HS-5 (cell line): ENCODE measurements at places on chromosomes 4 and X.

- no peak for DNase-seq
These were observed 93.4 kb downstream of the REPS2 start for GRCh38 chrX:17039826-17040225.

- DNase-seq: no peak
These were observed 233.6 kb upstream of the RPS6KA3 start for GRCh38 chrX:20500171-20500865.

DNA sequence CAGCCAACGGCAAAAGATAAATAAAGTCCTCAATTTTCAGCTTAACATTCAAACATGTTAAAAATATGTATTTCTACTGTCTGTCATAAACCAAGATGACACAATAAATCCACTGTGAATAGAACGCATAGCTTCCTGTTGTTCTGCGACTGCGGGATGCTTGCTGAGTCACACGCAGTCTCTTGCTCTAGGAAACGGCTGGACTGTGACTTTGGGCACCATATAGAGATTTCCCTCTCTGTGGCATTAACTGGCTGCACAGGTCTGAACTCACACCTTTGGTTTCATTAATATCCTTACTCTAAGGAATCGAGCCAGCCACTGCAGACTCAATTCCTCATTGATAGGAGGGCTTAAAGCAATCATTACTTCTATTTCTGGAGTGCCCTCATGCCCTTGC lies 8.4 kb downstream of the BEND4 start:
- no peak for DNase-seq

DNA sequence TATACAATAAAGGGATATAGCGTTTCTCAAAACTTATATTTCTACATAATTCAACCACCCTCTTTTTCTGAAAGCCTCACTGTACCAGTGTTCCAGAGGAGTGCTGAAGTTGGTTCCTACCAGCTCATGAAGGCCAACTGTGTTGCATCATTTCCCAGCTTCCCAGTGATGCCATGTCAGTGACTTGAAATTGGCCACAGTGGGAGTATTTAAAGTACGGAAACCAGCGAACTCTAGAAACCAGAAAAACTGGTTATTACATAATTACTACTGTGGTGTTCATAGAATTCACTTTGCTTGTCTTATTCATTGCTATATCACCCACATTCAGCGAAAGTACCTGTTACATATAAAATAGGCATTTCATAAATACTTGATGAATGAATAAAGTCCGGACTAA lies 135.4 kb downstream of the GC start:
- DNase-seq: no peak

DNA sequence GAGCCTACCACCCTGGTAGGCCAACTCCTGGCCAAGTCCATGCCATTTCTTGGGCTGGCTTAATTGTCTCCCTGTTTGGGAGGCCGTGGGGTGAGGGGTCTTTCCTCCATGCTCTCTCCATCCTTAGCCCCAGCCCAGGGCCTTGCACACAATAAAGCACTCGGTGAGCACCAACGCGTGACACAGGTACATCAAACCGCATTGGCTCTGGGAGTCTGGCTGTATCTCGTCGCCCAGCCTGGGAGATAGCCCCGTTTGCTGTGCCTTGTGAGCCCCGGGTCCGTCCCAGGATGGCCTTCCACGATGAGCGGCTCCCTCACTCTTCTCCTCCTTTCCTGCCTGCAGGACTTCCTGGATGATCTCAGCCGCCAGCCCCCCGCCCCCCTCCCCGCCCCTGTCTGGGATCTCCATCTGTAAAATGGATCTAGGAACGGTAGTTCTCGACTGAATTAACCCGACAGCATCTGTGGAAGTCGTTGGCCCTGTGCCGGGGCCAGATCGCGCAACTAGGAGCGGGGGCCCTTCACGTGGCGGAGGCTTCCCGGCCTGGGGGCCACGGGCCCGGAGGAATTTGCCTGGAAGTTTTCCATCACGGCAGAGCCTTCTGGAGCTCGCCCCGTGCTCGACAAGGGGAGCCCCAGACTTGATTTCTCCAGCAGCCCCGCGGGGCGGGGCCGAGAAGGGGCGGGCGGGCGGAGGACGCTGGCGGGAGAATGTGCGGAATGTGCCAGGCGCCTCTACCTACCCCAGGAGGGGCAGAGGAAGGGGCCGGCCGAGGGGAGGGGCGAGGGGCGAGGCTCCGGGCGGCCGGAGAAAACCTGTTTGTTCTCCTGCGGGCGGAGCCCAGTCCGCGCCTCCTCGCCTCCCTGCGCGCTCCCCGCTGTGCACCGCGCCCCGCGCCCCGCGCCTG lies at the start of gene ZNF185:
TSS of gene ZNF185 (plus strand) at position 846 of the 910 bp plus-strand sequence. CDS start 16,423 bp downstream, outside the sequence.
- no peak for DNase-seq

DNA sequence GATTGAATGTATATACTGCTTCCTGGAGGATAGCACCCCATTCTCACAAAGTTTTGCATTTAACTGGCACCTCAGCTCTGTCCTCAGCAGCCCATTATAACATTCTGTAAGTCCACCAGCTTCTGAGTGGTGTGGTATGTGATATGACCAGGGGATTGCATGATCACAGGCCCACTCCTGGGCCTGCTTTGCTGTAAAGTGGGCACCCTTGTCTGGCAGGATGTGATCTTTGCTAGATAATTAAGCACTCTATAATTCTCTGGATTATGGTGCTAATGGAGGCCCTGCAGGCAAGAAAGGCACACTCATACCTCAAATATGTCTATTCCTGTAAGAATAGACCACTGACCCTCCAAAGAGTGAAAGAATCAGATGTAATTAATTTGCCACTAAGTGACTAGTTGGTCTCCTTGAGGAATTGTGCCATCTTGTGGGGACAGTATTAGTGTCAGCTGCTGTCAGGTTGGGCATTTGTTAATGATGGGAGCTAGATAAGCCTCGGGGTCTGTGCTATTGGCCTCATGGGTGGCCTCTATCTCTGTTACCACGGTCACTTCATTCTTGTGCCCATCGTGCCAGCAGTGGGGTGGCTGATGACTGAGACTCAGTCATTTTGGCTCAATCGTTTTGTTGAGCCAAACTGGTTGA lies 2.2 kb upstream of the CFI start:
- DNase-seq: no peak

- peak; percentile 19 for DNase-seq
These were observed 130.2 kb downstream of the GASK1B start for GRCh38 chr4:158042591-158043030.

- DNase-seq: no peak
These were observed 166.0 kb downstream of the ATG4A start for GRCh38 chrX:108257556-108257955.

DNA sequence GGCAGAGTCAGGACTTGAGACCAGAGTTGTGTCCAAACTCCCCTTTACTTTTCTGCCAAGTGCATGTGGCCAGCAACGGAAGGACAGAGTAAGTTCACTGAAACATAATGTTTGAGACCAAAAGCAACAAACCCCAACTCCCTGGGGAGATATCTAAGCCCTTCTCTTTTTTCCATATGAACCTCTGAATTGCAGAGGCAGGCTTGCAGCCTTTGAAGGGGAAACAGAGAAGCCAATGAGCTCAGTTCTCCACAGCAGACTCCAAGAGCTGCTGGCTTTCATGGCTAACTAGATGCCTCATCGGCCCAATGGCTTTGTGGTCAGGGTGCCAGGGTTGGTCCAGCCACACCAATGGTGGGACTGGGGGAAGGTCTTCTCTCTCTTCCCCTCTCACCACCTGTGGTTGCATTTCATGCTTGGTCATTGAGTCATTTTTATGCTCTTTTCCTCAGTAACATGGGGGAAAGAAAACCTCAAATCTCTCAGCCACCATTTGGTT lies 34.0 kb downstream of the STARD8 start:
- no peak for DNase-seq

- peak; percentile 36 for DNase-seq
These were observed 662.2 kb upstream of the BOD1L1 start for GRCh38 chr4:14289708-14290107.
